ENCODE measurements at places on chromosomes 6 and 20. TPM values are rescaled to one million over a fixed set of nuclear protein-coding genes. Genes with fewer than 3 reads are reported as not detected.

UNC5CL gene
- 16.2 TPM for polyA plus RNA-seq

PCSK2 gene
- 0.51 TPM for polyA plus RNA-seq

PDE7B gene
- polyA plus RNA-seq = 8.5 TPM

- no peak for DNase-seq
Observed at GRCh38 chr6:33549196-33549595, 30.9 kb downstream of the BAK1 start.

GRCh38 chr6:27238010-27238983 is 9.2 kb upstream of the PRSS16 start:
- no peak for DNase-seq

GRCh38 chr6:107806691-107807090 is 17.4 kb downstream of the SCML4 start:
- no peak for DNase-seq

- DNase-seq = no peak
Observed at GRCh38 chr20:10714236-10714975, 40.6 kb upstream of the JAG1 start.

- DNase-seq = no peak
Observed at GRCh38 chr20:17488916-17489600, 42.1 kb downstream of the BFSP1 start.

DNA sequence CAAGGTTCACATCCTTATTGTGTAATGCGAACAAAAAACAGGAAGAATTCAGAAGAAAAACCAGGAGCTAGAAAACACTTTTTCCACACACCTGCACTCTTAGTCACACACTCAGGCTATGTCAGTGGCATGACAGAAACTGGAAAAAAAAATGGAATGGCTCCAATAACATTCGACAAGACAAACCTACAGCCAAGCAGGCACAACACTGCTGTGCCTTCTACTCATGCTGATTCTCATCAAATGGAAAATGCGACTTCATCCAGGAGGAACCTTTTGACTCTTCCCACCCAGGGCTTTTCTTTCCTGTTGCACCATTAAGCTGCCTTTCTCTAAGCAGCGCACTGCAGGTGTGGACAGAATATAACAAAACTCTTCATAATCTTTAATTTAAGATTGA is 163.2 kb upstream of the BTBD3 start:
- no peak for DNase-seq

DNA sequence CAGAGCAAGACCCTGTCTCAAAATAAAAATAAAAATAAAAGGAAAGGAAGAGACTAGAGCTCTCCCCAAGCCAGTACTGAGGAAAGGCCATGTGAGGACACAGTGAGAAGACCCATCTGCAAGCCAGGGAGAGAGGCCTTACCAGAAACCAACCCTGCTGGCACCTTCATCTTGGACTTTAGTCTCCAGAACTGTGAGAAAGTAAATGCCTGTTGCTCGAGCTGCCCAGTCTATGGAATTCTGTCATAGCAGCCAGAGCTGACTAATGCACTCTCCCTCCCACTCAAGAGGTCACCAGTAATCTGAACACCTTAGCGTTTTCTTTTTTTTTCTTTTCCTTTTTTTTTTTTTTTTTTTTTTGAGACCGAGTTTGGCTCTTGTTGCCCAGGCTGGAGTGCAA is 7.3 kb upstream of the PRPH2 start:
- DNase-seq = no peak

DNA sequence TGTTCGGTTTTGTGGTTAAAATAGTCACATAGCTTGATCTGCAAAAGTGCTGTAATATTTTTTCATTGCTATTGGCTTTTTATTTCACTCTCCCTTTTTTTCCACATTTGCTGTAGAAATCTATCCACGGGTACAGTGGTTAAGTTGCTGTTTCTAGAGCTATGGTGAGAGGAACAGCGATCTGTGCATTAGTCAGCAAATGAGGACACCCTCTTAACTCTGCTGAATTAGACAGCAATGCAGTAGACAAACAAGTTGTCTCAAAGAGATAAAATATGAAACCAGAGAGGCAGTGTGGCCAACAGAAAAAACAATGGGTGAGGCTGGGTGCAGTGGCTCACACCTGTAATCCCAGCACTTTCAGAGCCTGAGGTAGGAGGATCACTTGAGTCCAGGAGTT is 17.6 kb upstream of the SYNJ2 start:
- DNase-seq = no peak

- DNase-seq = no peak
Observed at GRCh38 chr6:151071295-151071694, 168.5 kb upstream of the AKAP12 start.

- DNase-seq = no peak
Observed at GRCh38 chr6:157880534-157880933, 57.5 kb downstream of the SNX9 start.

GRCh38 chr6:160388922-160389321 is 40.7 kb downstream of the SLC22A3 start:
- DNase-seq = no peak

DNA sequence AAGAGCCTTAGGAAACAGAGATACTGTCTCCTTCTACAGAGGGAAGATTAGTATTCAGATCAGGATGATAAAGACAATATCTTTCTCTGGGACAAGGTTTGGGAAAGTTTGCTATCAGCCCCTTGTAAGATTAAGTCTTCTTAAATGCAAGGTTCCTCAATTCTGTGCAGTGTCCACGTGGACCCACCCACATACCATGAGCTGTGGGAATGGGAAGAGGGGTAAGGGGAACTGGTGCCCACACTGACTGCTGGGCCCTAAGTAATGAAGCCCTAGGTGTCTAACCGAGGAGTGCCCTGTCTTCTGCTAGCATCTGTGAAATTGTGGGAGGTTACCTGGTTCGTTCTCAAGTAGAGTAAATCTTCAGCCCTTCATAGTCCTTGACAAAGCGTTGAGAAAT is 5.8 kb upstream of the SSTR4 start:
- DNase-seq = no peak

- no peak for DNase-seq
Observed at GRCh38 chr20:41509316-41510200, 108.6 kb downstream of the CHD6 start.
